ENCODE measurements at places on chromosomes 6 and 20.

GRCh38 chr6:85134172-85134571 is 315.7 kb upstream of the NT5E start:
- DNase-seq: no peak

DNA sequence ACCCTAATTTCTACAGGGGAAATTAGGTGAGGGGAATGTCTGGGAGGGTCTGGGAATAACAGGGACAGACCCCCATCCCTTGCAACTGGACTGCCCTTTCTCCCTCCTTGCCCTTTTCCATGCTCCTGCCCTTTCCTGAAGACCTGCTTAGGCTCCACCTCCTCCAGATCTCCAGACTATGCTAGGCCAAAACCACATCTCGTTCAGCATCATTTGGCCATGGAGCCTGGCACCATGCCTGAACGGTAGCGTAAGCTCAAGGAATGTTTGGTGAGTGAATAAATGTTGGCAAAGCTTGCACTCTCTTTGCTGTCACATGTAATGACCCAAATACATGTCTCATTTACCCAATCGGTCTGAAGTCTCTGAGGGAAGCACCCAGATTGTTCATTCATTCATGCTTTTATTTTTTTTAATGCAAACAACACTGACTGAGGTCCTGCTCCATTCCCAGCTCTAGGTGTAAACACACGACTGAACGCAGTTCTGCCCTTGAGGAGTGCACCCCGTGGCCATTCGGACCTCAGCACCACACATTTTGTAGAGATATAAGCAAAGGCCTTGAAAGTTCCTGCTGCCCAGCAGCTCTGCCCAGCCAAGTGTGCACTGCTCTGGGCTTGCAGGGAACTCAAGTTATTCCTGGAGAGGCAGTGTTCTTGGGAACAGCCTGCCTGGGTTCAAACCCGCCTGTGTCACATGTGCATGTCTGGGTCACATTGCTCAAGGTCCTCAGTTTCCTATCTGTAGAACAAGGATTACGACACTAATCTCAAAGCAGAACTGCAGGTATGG is 1.1 kb upstream of the GRM4 start:
- DNase-seq: no peak

- DNase-seq: no peak
Observed at GRCh38 chr6:105909106-105909505, 177.0 kb upstream of the PRDM1 start.

DNA sequence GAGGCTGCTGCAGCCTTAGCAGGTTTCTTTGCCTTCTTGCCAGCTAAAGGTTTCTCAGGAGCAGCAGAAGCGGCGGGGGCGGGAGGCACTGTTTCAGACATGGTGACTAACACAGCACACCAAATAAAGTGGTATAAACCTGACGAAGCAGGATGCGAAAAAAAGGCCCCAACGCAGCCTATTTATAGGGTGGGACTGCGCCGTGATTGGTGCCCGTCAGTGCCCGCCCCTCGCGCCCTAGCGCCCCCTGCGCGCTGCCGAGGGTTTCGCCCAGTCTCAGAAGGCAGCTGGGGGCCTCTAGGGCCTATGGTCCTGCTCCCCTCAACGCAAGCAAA is 55.0 kb downstream of the TRIM38 start:
- peak; percentile 75 for DNase-seq

DNA sequence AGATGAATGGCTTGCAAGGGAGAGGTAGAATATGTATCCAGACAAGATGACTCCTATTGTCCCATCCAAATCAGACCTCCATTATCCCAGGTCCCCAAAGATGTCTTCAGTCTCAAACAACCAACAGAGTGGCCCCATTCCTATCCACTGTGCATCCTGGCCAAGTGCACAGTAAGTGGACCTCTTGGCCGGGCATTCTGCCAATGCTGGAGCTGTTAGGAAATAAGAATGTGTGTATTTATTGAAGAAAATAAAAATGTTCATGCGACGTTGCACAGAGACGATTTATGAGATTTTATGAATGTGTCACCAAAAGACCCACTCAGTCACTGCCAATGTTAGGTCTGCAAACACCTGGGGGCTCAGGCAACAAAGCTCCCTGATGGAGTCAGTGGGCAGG is 196.0 kb downstream of the MAFB start:
- no peak for DNase-seq

DNA sequence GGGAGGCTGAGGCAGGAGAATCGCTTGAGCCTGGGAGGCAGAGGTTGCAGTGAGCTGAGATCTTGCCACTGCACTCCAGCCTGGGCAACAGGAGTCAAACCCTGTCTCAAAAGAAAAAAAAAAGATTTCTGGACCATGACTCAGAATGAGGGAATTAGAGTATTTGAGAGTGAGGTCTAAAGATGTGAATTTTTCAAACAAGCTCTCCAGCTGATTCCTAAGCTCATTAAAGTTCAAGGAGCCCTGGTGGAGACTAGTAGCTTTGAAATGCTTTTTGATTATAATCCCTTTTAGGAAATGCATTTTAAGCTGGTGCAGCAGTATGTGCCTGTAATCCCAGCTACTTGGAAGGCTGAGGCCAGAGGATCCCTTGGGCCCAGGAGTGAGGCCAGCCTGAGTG is 21.8 kb upstream of the SRF start:
- no peak for DNase-seq

GRCh38 chr20:38298768-38299288 is 5.1 kb upstream of the BPI start:
- no peak for DNase-seq

DNA sequence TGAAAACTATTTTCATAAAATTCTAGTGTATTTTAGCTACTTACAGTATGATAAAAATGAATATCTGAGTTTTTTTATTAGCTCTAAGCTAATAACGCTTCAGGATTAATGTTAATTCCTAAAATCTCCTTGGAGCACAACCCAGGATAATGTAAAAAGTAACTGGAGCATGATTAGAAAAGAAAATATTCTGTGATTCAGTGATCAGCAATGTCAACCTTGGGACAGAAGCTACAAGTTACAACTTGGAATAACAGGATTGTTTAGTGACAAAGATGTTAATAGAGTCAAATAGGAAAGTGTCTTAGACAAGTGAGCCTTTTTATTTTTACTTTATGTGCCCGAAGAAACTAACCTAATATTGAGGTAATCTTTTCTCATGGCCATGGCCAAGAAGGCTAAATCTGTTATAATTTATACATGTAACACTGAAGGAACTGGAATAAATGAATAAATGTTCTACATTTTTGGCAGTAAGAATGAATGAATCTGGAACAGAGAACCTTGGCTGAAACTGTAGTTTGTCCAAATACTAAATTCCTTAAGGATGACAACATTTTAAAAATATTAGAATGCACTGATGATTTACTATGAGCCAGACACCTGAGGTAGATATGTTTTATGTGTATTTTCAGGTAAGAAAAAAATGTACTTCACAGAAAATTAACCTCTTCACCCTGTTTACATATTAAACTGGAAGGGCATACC is 994.0 kb downstream of the GRIK2 start:
- DNase-seq: no peak

DNA sequence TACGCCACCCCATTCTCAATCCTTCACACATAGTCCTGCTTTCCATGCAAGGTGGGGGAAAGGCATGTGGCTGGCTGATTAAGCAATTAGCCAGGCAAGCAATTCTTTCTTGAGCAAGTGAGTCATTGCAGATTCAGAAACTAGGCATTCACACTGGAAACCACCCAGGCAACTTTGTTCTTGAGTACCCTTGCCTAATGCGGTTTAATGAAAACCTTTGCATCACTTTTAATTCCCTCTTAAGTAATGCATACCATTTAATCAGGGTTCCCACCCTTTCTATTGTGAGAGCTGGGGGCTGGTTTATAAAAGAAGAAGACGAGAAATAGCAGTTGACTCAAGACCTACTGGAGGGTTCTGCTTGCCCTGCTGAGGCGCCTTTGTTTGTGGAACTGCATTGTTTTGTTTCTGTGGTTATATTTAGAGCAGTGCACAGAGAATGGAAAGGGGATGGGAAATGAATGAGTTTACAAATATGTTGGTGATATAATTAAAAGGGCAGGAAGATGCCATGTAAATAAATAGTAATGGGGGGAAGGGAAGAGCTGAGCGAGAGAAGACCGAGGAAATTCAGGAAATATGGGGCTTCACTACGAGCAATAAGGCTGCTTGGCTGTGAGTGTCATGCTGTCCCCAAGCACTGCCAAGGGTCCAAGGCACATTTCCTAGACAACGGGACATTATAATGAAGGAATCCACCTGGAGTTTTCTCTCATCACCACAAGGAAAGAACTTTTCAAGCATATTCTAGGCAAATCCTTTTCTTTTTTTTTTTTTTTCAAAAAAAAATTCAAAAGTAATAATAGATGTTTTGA is 48.8 kb upstream of the TSHZ2 start:
- no peak for DNase-seq

DNA sequence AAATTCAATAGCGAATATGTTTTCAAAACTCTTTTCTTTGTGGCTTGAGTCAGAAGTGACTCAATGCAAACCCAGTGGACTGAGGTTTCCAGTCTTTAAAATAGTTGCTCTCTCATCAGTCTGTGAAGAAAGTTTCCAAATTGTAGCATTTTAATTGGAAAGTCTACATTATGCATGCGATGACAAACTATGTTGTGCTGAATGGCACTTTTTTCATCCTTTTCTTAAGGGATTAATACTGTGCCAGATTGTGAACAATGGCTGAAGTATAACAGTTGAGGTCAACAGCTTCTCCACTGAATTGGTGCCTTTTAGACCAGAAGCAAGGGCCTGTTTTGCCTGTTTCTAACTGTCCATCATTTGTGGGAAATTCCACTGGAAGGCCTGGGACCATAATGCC is 377.1 kb downstream of the BTBD9 start:
- no peak for DNase-seq

GRCh38 chr6:13398421-13398994 is 70.2 kb upstream of the TBC1D7 start:
- DNase-seq: no peak

- no peak for DNase-seq
Observed at GRCh38 chr6:11484441-11484840, 53.1 kb upstream of the TMEM170B start.

GRCh38 chr6:44273617-44274016 is 3.4 kb downstream of the TMEM151B start:
- no peak for DNase-seq

Data from activated CD4-positive, CD25-positive, alpha-beta regulatory T cell treated with anti-CD3 and anti-CD28 coated beads, Interleukin-2, amount 50 U/mL, for 72 hours (primary cell).